Activated naive CD4-positive, alpha-beta T cell treated with anti-CD3 and anti-CD28 coated beads, Interleukin-2, amount 50 U/mL, for 16 hours (primary cell): ENCODE measurements at places on chromosomes 6 and 20.

DNA sequence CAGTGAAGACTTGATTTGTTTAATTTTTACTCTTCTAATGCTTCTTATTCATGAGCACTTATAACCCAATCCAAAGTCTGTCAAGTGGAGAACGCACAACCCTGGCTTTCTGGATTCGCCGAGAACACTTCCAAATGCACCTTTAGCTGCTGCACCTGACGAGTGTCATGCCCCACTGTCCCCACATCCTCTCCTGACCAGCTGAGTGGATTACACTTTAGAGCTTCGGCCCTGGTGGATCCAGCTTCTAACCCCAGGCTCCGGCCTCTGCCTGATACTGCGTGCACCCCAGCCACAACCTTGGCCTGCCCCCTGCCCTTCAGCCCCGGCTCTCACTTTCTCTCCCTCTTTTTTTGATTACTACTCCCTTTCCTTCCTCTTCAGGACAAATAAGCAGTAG, 258.8 kb downstream of the TMEM242 start:
- no peak for DNase-seq

- no peak for DNase-seq
These were observed 163.3 kb downstream of the SCML4 start for GRCh38 chr6:107660839-107661238.

DNA sequence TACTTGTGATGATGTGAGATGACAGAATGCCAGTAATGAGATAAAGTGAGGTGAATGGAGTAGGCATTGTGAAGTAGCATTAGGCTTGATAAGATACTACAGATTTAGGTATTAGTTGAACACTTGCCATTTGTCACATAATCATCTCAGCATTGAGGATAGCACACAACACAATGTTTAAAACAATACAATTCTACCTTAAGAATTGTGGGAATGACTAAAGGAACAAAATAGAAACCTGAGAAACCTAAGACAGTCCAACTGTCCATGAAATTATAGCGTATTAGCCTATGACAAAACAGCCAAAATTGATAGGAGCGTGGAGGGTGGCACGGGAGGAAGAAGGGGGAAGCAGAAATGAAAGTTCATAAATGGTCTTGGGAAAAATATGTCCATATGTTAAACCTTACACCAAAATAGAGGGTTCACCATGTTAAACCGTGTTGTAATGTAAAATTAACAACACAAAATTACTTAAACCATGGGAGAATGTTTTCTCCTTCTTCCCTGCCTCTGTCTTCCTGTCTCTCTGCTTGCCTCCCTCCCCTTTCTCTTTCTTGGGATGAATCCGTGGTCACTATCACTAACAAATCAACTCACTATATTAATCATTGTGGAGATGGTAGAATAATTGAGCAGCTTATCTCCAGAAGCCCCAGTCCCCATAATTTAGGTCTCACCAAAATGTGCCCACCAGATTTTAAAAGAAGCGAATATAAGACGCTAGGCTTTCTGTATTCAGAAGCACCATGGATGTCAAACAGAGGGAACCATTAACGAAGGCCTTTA, 33.0 kb upstream of the HFE start:
- DNase-seq = no peak

GRCh38 chr6:53014744-53015143, 19.7 kb upstream of the GSTA4 start:
- DNase-seq = no peak
